ENCODE measurements at places on chromosomes 5 and 9. TPM values are rescaled to one million over a fixed set of nuclear protein-coding genes. Genes with fewer than 3 reads are reported as not detected.

Gene LRRC19
- not detected for total RNA-seq

Gene N4BP3
- 0.75 TPM for total RNA-seq

Gene OLFM1
- 5.5 TPM for total RNA-seq

Gene PPP3R2
- total RNA-seq: not detected

Gene NEUROG1
- not detected for total RNA-seq

Gene PAEP
- total RNA-seq: 0.39 TPM

Gene IL13
- not detected for total RNA-seq
